SHP77 (cell line): ENCODE measurements at places on chromosomes 16 and 17.

DNA sequence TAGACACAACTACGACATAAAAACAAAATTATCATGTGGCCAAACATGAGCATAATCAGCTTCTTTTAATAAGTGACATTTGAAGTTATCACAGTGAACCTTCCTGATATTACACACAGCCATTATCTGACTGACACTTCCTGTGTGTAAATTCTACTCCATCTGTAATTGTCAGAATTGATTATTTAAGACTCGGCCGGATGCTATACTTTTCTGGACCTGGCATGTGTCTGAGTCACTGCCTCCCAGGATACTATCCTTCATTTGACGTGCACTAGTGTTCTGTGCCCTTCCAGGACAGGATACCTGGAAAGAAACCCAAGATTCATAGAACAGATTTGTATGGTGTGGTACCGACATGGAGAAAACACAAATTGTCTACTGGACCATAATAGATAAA is 242.0 kb downstream of the HS3ST3A1 start:
- no peak for DNase-seq

DNA sequence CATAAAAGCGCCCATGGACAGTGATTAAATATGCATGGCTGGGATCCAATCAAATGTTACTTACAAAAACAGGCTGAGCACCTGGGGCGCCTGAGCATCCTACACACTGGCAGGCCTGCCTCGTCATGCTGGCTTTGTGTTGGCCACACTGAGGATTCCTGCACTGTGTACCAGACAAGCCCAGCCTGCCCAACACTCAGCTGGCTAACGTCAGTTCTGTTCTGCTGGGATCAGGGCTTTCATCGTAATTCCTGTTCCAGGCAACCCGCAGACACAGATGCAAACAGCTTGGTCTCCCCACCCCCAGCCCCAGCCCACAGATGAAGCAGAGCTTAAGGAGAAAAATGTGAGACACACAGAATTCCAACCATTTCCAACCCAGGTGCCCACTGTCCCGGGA is 30.7 kb downstream of the PIMREG start:
- DNase-seq: no peak

- DNase-seq: no peak
These were observed 21.3 kb downstream of the TMEM186 start for GRCh38 chr16:8776129-8776584.

- DNase-seq: no peak
These were observed 9.8 kb downstream of the UNC13D start for GRCh38 chr17:75834279-75834920.

DNA sequence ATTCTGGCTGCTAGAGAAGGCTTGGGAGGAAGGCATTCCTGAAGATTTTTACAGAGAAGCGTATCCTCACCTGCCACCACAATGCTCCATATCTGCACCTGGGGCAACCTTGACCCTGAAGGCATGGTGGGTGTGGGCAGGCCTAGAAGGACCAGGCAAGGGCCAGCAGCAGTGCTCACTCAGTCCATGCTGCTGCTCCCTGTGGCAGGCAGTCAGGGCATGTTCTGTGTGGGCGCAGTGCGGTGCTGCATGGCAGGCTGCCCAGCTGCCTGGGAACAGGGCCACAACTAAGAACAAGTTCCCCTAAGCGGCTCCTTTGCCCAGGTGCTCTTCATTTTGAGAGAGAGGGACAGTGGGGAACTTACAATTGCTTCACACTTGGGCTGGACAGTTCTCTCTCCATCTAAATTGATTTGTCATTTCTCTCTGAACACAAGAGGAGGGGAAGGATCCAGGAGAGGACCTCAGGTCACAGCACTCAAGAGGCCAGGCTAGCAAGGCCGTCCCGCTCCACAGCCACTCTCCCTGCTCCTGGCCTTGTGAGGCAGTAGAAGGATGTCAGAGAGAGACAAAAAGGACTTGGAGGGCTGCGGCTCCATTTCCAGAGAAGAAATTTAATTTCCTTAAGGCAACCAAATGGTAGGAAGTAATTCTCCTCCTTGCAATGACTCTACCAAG is 158.8 kb downstream of the AATF start:
- no peak for DNase-seq
